Fibroblast of villous mesenchyme (primary cell): ENCODE measurements at places on chromosomes 11 and 22.

DNA sequence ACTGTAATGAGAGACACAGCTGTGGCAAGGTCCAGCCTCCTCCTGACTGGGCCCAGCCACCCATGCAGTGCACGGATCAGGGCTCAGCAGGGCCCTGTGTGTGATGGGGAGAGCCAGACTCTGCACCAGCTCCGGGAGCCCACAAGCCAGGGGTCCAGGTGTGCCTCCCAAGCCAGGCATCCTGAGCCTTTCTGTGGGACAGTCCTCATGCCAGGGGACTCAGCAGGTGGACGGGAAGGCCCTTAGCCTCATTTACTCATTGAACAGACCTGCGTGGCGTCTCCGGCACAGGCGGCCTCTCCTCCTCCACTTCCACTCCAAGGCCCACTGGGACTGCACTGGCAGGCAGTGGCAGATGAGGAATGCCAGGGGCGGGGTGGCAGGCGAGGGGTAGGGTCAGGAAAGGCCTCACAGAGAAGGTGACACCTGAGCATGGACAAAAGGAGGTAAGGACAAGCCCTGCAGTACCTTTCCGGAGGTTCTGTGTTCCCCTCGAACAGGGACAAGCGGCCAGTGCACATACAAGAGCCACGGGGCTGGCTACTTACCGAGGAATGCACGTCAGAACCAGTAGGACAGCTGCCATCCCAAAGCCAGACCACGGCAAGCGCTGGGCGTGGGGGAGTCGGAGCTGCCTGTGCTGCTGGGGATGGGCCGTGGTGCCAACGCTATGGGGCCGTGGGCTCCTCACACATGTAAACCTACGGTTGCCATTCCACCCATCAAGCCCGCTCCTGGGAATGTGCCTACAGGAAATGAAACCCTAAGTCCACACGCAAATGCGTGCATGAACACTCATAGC is 52.7 kb downstream of the IGF2 start:
- no peak for DNase-seq

GRCh38 chr11:37558619-37559210 is 960.7 kb upstream of the RAG2 start:
- DNase-seq = peak; percentile 3

- DNase-seq = no peak
Measured at GRCh38 chr11:2814751-2815150, 70.8 kb downstream of the CDKN1C start.

DNA sequence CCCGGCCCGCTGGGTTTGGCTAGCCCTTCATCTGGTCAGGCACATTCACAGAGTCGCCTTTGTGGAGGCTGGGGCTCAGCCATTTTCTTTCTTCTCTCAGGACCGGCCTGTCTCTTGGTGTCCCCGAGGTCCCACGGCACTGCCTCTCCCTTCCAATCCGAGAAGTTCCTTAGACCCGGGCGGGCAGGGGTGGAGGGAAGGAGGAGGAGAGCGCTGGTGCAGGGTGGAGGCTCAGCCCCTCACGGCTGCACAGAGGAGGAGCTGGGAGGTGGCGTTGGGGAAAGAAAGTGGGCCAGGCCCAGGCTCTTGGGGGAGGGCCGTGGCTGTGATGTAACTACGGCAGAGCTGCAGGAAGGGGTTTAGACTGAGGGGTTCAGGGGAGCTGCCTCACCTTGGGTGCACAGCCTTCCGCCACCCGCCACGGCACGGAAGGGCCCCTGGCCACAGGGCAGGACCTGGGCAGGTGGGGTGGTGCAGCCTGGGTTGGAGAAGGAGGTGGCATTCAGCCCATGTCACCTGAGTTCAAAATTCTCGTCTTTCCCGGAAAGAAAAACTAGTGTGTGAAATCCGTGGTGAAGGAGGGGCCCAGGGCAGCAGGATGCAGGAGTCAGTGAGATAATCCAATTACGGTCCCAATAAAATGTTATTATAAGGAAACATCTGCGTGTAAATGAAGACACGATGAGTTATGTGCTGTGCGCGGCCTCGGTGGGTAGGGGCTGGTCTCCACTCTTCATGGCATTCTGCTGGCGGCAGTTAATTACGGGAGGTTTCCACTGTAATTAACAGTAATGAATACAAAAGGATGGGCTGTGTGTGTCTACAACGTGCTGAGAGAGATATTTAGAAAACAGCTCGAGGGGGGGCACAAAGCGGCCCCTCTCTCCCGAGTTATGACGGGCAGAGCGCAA is 1.7 kb downstream of the BRSK2 start:
- DNase-seq = no peak

GRCh38 chr11:128301756-128302155 is 285.6 kb downstream of the ETS1 start:
- DNase-seq = no peak

DNA sequence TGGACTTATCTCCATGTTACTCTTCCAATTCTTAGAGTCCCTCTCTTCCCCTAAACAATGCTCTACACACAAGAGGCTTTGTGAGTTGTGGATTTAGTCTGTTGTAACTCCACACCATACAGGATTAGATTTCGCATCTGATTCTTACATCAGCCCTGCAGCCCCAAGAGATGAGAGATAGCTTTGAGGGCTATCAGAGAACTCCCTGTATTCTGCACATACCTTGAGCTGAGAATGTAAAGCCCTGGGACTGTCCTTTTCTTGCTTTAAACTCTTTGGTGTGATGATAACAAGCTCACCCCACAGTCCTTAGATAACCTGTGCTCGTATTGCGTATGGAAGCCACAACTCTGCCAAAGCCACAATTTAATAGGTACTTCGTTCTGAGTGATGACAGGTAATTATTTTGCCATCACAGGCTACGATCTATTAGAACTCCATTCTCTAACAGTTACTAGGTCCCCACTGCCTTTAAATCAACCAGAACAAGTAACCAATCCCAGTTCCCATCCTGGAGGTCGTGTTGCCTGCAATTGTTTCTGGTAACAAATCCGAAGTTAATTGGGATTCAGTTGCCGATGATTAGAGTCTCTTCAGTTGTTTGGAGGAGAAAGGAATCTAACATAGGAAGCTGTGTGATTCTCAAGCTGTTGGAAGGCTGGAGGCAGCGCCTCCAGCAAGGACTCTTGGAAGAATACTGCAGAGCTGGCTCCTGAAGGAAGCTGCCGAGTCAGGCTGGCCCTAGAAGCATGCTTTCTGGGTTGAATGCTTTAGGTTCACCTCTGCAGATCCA is 1.3 kb upstream of the PARVG start:
- no peak for DNase-seq

DNA sequence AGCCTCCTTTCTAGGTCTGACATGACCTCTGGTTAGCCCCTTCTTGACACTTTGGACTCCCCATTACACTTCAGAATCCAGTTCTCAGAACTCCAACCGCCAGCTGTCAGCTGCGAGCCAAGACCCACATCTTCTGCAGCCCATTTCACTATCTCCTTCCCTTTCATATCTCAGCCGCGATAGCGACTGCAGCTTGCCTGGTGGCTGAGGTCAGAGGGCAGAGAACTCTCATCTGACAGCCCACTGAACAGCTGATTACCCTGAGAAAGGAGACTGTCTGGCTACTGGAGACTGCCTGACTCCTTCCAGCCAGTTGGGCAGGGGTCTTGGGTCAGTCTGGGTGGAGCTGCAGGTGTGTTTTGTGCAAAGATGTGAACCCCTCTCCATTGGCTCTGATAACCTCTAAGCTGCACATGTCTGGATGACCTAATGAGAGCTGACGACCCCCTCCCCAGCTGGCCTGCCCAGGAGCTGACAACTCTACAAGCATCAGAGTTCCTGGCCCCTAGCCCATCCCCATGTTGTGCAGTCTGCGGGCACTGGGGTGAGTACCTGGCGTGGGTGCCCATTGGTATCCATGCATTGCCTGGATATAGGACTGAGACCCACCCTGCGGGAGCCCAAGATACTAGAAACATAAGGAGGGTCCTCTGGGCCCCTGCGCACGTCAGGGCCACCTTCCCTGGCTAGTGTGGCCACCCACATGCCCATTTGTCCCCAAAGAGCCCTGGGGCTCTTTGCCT is 1.1 kb downstream of the CHRM1 start:
- DNase-seq = no peak
